Stimulated activated naive CD8-positive, alpha-beta T cell treated with anti-CD3 and anti-CD28 coated beads, Interleukin-15, amount 100 ng/mL, for 72 hours (primary cell): ENCODE measurements at places on chromosomes 2 and 18.

DNA sequence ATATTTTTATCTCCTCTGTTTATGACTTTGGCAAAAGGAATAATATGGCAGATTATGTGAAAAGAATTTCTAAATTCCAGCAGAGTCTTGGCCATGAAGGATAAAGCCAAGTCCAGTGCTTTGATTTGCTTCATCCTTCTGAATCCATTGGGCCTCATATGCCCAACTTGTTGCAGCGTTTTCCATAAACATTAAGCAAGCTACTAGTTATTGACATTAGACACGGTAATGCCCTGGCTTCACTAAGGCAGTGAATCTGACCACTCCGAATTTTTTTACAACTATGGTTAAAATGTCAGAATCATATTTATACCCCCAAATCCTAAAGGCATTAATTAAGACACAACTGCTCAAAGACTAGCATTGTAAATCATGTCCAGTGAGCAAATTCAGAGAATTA, 79.8 kb downstream of the MAPRE2 start:
- DNase-seq: no peak

GRCh38 chr2:120734930-120735651, 577 bp upstream of the GLI2 start:
- DNase-seq: no peak

DNA sequence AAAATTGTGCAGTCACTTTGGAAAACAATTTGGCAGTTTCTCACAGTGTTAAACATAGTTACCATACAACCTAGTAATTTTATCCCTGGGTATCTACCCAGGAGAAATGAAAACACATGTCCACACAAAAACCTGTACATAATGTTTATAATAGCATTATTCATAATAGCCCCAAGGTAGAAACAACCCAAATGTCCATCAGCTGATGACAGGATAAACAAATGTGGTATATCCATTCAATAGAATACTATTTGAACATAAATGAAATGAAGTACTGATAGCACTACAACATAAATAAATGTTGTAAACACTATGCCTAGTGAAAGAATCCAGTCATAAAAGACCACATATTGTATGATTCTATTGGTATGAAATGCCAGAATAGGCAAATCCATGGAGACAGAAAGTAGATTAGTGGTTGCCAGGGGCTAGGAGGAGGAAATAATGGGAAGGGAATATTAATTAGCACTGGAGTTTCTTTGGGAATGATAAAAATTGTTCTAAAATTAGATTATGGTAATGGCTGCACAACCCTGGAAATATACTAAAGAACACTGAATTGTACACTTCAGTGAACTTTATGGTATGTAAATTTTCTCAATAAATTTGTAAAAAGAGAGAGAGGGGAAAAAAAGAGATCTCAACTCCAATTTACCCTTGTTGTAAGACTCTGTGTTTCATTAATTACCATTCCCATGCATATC, 20.8 kb upstream of the VIT start:
- DNase-seq: no peak

- DNase-seq: no peak
Measured at GRCh38 chr2:101961338-101962191, 30.2 kb upstream of the IL1R2 start.

DNA sequence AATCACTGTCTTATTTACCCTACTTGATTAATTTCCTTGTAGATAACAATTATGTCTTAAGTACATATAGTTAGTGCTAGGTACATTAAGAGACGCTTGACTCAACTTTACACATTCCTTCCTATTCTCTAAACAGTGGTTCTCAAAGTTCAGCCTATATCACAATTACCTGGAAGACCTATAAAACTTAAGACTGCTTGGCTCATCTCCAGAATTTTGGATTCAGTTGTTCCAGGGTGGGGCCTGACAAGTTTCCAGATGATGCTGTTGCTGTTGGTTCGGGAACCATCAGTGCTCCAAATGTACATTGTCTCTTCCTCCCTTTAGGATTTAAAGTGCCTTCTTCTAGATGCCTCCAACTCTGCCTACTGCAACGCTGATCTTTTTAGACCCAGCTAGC, 4.0 kb downstream of the PPP3R1 start:
- DNase-seq: no peak

DNA sequence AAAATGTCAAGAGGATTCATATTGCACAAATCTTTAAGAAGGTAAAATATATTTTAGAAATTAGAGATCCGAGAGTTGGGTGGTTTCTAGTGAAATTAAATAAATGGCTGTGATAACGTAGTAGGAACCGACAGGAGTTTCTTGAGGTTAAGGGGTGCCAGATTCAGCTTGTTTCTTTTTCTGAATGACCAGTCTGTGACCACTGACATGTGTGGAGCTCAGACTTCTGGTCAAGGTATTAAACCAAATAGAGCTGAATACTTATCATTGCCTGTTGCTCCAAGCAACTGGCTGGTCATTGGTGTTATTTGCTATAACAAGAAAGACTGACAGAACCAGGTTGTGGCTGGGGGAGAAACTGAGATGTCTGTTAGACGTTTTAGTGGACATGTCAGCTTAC, 408.2 kb upstream of the HS6ST1 start:
- no peak for DNase-seq

- no peak for DNase-seq
Measured at GRCh38 chr2:163732727-163733126, 3.1 kb downstream of the FIGN start.

- DNase-seq: no peak
Measured at GRCh38 chr2:135786823-135787222, 45.2 kb downstream of the UBXN4 start.

DNA sequence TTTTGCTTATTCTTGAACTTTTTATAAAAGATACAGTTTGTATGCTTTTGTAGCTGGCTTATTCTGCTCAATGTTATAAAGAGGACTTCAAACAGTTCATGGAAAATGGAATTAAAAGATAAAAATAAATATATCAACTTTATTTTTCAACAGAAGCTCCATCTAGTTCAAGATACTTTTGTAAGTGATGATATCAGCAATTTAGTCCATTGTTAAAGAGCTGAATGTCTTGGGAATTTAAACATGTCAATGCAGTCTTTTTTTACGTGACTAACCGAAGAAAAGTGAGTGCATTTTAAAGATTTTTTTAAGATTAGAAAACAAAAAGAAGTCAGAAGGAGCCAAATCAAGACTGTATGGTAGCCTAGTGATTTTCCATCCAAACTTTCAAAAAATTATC, 85.4 kb upstream of the CHST9 start:
- DNase-seq: no peak

- DNase-seq: no peak
Measured at GRCh38 chr2:83787189-83787588, 671.9 kb downstream of the SUCLG1 start.
